ENCODE measurements at places on chromosomes 4 and X.

DNA sequence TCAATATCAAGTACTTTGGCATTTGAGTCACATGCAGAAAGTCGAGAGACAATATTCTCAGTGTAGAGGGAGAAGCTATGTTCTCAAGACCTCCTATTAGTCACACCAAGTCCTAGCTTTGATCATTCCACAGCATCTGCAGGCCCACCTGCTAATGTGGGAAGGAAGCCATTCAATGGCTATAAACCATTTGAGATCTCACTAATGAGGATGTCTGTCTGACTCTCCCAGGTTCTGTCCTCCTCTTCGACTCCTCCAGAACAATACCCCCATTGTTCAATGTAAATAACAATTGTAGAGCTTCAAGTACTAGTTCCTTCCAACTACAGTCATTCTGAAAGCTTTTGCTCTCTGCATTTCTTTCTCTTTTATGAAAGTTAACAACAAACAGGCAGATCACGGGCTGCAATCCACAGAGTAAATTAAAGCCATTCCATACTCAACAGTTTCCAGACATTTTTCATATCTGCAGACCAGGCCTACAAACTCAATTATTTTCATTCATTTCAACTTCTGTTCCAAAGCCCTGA, 140.2 kb upstream of the EDNRA start:
- DNase-seq, result no peak

DNA sequence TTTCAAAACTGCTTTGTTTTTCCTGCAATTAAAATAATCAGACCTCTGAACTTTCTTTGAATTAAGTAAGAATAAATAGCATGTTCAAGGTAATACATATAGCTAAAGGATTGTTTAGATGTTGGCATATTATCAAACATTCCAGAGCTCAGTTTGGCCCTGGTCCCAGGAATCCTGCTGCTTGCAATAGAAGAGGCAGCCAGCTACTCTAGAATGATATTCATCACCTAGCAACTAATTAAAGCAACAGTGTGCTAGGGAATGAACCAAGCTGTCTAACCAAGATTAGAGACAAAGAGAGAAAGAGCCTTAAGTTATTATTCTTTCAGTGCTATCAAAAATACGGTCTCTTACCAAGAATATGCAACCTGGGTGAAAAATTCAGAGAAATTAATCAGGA, 460.9 kb downstream of the GABRG1 start:
- no peak for DNase-seq

GRCh38 chr4:102500352-102500695, 835 bp upstream of the NFKB1 start:
- DNase-seq, result no peak

GRCh38 chr4:10130178-10130888, 13.7 kb upstream of the WDR1 start:
- no peak for DNase-seq

DNA sequence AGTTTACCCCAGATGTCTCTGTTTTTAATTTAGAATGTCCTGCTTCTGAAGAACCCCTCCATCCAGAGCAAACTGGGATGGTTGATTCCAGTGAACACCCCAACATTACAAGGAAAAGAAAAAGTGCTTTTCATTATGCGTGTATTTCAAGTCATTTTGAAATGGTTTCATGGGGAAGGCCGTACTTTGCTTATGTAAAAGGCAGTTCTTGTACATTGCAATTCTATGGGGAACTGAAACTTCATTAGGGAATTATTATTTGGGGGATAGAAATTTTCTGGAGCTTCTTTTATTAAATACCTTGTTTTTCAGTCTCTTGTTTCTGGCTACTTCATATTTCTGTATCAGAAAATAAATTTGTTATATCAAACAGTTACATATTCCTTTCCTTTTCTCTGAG, 96.9 kb upstream of the ZNF518B start:
- DNase-seq, result no peak

DNA sequence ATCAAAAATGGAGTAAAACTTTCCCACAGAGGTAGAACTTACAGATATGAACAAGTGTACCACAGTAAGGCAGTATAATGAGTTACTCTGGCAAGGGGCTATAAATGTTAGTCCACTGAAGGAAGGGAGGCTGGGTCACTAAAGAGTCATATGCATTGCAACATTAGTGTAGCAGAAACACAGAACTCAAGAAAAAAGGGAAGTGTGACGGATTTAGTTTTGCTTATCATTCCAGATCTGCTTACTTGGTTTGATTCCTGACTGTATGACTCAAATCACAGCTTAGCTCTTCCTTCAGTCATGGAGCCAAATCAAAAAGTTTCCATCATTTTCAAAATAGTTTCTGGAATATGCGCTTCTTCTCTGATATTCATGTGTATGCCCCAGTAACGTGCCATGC, 148.7 kb downstream of the FSTL5 start:
- no peak for DNase-seq

Measured in brain pericyte (primary cell).